Mucosa of descending colon (tissue), 3 donors: ENCODE measurements at places on chromosomes 2 and 18.

DNA sequence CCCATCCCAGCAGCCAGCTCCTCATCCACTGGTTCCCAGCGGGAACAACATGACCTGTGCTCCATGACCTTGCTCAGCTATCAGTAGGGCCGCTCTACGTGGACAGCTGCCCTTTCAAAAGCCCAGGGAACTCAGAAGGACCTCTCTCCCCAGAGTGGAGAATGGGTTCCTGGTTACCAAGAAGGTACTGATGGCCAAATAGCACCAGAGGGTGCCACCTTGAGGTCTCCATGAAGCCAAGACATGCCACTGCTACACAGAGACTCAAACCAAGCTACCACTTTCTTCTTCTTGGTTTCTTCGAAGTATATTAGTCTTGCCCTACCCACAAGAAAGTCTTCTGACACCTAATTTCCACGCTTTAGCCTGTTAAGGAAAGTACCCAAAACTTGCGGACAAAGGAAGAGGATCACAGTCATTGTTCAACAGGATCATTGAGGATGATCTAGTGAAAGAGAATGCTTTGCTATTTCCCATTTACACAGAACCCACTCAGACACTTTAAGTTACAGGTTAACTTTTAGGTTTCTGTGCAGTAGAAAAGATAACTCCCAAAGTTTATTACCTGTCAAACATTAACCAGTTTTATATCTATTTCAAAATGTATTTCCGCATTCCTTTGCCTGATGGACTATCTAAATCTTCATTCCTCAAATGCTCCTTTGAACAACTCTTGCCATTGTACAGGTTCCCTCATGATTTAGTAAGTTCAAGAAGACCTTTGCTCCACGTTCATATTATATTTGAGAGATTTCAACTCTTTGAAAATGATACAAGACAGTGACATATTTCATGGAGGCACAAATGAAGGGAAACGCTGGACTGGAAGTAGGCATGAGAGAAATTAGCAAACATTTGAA is 102.2 kb downstream of the ALPK2 start:
- no peak for DNase-seq

DNA sequence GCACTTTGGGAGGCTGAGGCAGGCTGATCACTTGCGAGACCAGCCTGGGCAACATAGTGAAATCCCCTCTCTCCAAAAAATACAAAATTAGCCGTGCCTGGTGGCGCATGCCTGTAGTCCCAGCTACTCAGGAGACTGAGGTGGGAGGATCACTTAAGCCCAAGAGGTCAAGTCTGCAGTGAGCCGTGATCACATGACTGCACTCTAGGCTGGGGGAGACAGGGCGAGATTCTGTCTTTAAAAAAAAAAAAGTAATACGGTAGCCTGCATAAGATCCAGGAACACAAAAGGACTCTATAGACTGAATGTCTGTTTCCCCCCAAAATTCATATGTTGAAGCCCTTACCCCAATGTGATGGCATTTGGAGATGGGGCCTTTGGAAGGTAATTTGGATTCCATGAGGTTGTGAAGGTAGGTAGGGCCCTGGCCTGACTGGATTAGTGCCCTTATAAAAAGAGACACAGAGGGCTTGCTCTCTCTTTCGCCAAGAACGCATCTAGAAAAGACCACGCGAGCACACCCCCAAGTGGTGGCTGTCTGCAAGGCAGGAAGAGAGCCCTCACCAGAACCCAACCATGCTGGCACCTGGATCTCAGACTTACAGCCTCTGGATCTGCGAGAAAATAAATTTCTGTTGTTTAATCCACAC is 17.0 kb downstream of the MBOAT2 start:
- no peak for DNase-seq

- no peak for DNase-seq
Measured at GRCh38 chr18:76195601-76196000, 299.4 kb downstream of the ZNF516 start.

GRCh38 chr2:212626371-212626918 is 87.8 kb upstream of the ERBB4 start:
- DNase-seq: no peak

- no peak for DNase-seq
Measured at GRCh38 chr2:220665108-220665471, 907.0 kb downstream of the EPHA4 start.
